KBM-7 (cell line): ENCODE measurements at places on chromosomes 5 and 9.
A peak's percentile ranks its signal among the peaks of the same experiment; 100 is the strongest.

DNA sequence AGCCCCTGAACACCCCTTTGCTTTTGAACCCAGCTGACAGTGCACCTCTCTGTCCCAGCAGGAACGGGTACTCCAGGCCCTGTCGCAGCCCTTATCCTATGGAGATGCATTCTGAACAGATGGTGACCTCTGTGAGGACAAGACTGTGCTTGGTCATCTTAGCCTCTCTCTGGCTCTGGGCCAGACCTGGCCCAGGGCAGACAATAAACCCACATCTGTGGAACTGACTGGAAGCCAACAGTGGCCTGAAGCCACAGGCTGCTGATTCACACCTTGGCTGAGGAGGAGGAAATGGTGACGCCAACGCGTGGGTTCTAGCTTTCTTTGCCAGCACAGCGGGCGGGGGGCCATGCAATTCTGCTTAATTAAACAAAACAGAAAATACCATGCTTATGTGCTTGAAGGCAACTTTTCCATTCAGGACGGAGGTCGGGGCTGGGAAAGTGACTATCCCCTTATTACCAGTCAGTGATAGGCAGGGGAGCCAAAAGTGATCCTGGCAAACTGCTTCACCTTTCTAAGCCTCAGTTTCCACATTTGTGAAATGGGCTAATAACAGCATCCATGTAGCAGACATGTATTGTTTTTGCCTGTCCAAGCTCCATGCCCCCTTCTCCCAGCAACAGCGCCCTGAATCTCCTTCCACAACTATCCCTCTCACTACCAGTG, 10.8 kb downstream of the SH3PXD2B start:
- DNase-seq, result peak; percentile 32

DNA sequence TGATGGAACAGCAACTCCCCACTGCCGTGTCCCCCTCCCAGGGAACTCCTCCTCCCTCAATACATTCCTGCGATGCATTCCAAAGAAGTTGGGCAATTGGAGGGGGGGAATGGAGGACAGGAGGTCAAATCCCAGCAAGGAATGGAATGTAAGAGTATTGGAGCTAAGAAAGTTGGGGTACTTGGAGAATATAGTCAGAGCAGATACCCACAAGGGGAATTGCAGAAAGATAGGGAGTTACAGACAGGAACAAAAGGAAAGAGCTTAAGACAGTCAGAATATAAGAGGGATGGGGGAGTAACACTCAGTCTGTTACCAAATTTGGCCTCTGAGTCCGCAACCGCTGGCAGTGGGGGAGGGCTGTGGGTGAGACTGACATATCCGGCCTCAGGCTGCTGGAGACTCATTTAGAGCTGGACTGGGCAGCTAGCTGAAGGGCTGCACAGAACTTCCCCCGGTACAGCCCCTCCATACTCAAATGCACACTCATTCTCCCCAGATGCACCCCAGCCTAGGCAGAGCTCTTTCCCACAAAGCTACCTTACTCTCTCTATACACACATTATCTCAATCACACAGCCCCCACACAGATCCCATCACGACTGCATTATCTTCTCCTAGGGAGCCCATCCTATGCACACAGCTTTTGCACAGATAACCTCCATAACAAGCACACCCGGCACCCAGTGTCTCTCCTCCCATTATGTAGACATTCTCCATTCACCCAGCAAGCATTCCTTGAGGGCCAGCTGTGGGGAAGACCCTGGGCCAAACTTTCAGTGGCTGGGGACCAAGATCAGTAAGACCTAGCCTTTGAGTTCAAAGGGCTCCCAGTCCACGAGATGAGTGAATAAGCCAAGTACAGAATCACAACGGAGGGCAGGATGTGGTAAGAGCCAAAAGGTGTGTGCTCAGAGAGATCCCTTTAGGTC, 3.7 kb downstream of the TLN1 start:
- peak; percentile 77 for DNase-seq

DNA sequence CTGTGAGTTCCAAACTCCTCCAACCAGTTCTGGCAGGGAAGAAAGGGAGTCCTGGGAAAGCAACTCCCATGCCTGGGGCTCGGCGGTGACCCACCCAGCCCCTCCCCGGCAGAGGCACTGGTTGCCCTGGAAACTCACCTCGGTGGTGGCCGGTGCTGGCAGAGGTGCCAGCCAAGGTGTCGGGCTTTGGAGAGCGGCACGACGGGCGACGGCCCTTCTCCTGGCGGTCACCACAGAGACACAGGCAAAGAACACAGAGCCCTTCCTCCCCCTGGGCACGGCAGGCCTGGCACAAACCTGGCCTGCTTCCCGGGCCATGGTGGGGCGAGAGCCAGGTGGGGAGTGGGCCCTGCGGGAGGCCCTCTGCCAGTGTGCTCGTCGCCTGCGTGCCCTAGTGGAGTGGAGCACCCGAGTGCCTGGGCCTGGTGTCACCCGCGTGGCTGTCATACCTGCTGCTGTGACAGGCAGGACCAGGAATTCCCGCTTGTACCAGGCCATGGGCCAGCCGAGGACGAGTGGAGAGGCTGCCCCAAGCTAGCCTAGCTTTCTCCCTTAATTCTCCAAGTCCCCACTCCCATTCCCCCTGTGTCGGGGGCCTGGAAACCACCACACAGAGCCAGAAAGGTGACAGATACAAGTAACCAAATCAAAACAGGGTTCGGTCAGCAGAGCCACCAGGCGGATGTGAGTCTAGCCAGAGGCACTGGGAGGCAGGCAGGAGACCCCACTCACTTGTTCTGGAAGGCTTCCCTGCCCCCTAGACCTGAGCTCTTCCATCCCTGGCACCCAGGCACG, 8.2 kb upstream of the RALGDS start:
- DNase-seq, result no peak

- DNase-seq, result no peak
Measured at GRCh38 chr9:20384642-20385041, 237.7 kb downstream of the MLLT3 start.

- peak; percentile 38 for DNase-seq
Measured at GRCh38 chr9:91376239-91376638, 14.5 kb upstream of the AUH start.
